ENCODE measurements at places on chromosomes 2 and 18.

GRCh38 chr18:37443325-37444055 lies 122.1 kb downstream of the CELF4 start:
- no peak for DNase-seq

DNA sequence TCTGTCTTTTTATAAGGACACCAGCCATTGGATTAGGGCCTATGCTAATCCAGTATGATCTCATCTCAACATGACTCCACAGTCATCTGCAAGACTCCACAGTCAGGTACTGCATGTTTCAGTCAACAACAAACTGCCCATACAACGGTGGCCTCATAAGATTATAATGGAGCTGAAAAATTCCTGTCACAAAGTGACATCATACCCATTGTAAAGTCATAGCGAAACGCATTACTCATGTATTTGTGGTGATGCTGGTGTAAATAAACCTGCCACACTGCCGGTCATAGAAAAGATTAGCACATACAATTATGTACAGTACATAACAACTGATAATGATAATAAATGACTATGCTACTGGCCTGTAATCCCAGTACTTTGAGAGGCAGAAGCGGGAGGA lies 102.2 kb downstream of the TEX51 start:
- DNase-seq = no peak

GRCh38 chr2:208415897-208416296 lies 9.3 kb downstream of the PTH2R start:
- no peak for DNase-seq

DNA sequence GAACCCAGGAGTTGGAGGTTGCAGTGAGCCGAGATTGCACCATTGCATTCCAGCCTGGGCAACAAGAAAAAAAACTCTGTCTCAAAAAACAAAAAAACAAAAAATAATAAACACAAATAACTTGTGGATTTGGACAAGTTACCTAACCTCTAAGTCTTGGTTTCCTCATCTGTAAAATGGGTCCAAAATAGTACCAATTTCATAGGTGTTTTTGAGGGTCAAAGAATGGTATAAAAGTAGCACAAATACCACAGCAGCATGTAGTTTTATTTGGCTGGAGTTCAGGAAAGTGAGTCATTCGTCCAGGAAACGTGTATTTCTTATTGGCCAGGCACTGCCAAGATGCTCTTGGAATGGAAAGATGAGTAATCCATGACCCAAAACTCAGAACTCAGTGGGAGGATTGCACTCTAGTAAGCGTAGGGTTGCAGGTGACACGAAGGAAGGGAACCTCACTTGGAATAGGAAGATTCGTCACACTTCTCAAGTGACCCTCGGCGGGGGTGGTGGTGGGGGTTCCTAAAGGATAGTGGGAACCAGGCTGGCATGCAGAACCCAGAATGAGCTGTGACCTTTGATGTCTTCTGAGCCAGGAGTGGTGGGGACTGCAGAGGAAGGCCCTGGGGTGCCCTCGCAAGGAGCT lies 24.4 kb downstream of the GRHL1 start:
- DNase-seq = no peak

DNA sequence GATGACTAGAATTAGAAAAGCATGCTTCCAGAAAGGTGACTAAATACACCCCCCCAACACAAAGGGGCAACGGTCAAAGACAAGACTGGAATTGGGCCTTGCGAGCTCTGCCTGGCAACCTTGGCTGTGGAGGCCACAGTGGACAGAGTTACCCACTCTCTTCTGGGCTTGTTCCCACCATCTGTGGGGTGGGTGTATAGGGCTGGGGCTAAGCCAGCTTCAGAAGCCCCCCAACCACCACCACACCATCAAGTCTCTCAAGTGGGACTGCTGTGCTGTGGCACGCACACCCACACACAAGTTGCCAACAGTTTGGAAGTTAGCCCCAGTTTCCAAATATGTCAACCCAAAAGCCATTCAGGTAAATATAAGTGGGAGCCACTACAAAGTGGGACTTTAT lies 7.8 kb downstream of the NFE2L2 start:
- DNase-seq = no peak

DNA sequence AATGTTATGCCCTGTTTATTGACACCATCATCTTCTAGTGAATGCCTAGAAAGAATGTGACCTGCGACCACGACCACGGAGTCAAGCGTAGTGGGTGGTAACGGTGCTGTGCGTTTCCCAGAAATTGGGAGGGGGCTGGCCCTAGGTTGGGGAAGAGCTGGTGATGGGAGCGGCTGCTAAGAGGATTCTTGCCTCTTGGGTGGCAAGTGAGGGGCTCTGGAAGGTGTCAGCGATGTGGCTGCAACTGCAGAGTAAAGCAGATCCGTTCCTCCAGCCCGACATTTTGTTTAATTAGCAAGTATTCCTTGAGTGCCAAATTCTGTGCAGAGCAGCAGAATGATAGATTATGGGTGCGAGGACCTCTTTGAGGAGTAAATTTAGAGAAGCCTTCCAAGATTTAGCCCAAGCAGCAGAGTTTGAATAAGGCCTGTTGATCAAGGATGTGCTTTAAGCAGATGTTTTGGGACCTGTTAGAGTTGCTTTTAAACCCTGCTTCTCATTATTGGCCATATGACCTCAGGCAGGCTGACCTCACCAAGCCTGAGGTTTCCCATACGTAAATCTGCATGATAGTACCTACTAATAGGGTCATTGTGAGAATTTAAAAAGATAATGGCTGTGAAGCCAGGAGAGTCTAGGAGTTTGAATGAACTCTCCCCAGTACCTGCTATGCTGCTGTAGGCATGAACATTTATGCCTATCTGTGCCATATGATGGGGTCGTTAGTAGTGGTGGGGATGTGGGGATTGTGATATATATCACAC lies 287.7 kb downstream of the PTGR3 start:
- no peak for DNase-seq

DNA sequence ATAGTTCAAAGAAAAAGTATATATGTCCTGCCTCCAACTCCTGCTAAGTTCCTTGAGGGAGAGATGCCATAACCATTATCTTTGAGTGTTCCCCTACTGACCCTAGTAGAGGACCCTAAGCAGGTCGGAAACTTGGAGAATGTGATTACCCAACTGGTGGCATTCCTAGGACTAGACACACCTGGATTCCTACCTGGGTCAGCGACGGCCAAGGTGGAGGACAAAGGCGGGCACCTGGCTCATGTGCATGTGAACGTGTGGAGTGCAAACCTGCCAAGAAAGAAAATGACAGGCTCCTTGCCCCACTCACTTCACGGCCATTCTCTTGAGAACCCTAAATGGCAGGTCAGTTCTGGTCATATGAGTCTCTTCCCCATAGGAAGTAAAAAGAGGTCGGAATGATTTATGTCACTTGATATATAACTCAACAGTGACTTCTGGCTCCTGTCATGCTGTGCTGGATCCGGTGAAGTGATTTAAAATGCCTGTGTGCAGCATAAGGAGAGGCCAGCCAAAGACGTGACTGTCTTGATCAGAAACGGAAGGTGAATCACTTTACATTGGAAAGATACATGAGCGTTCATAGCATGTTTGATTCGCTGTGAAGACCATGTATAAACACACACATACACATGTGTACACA lies 371.6 kb downstream of the EIPR1 start:
- no peak for DNase-seq

DNA sequence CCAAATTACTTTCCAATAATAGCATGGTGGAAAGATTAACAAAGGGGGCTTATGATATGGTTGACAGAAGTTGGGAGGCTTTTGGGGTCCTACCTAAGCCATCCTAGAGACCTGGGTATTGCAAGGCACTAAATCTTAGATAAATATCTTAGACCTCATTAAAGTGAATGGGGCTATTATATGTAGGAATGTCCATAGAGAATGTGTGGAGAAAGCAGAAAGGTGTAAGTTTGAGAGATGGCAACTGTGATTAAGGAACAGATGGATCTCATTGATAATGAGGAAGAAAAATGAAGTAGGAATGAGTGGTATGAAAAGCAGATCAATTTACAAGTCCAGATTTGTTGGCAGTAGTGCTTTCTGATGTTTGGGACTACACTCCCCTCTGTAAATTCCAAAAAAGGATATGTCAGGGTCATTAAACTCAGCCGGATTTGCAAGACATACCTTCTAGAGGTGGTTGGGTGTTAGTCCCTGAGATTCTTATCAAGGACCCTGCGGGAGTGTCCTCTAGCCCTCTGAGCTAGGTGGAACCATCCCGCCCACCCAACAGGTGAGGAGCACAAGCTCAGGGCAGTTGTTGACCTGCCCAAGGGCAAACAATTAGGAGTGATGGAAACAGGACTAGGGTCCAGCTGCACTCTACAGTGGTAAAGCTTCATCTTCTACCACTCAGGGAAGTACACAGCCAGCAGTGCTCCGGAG lies 12.1 kb downstream of the TCF7L1 start:
- no peak for DNase-seq
